Testis (tissue), 5 donors: ENCODE measurements at places on chromosomes 6 and 20.

DNA sequence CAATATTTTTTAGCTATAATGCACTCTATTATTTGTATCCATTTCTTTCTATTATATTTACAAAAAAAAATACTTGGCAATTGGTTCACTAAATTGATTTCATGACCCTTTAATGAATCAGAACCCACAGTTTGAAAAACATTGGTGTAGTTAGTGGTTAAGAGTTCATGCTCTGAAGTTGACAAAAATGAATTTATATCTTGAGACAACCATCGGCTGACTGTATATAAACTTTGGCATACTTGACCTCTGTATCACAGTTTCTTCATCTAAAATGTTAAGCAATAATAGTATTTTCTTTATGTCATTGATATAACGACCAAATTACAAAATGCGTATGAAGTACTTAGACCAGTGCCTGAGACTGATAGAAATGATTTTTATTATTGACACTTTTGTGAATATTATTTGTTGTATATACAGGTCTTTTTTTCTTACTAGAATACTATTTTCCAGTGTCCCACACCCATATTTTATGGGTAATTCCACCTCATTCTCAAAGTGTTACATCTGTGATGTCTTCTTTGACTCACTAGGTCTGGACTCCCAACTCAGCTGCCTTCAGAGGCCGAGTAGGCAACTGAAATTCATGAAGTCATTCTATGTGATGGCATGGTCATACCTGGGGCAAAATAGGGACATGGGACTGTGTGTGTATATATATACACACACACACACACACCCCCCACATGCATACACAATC lies 459.2 kb downstream of the RFPL4B start:
- DNase-seq = no peak

DNA sequence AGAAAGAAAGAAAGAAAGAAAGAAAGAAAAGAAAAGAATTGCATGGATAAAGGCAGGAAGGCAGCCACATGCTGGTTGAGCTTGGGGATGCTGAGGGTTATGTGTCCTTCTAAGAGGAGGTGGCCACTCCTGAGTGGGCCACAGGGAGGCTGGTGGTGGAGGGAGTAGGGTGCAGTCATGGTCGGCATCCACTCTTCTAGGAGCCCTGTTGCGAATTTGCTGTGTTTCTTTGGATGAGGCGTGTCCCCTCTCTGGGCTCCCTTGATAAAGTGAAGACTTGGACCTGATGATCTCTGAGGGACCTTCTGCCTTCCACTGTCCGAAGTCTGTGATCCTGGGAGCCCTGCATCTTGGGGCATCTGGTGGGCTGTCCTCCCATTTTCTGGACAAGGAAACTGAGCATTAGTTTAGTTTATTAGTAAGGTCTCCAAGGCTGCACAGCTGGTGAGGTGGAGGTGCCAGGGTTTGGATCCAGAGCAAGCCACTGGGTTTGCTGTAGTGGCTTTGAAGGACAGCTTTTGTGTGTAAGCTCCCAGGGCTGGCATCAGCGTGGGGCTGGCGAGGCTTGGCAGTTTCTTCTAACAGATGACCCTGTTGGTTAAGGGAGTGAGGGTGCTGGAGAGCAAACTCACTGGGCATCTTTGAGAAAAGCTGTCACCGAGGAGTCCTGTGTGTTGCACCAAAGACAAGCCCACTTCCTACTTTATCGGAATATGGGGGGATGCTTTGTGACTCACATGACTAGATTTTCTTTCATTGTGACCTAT lies 4.3 kb downstream of the DLGAP4 start:
- no peak for DNase-seq

GRCh38 chr6:170553534-170554012 lies 466 bp upstream of the PSMB1 start:
- DNase-seq = no peak

DNA sequence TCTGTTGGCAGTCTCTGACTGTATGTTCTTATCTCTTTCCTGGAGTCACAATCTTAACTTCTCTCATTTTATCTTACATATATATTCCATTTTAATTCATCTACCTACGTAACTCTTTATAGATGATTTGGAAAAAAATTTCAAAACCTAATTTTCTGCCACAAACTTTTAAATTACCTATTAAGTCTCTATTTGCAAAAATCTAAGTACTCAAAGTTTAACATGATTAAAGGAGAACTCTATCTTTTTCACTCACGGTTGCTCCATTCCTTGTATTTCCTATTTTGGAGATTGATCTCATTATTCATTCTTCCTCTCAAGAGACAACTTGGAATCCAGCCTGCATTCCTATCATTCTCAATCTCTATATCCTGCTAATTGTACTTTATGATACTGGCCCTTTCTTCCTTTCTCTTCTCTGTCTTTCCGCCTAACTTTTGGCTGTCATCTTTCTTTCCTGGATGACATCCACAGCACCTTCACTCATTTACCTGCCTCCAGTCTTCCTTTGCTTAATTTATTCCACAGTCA lies 1071.1 kb upstream of the CITED2 start:
- DNase-seq = no peak

- DNase-seq = no peak
Measured at GRCh38 chr6:79079561-79080041, 1.5 kb upstream of the PHIP start.
